ENCODE measurements at places on chromosomes 5 and 9.

DNA sequence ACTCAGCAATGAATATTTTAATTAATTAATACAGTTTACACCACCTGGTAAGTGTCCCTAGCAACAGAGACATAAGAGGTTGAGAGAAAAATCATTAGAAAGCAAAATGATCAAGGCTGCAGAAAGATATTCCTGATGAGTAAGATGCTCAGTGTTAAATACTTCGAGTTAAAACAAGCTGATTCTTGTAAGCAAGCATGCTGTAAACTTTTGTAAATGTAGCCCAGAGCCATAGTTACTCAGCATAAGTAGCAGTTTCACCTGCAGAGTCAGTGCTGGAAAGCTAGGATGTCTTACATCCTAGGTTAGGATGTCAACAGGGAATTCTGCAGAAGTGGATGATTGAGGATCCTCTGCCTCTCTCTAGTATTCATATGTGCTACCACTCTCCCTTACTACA lies 4.2 kb downstream of the PRKACG start:
- no peak for DNase-seq

DNA sequence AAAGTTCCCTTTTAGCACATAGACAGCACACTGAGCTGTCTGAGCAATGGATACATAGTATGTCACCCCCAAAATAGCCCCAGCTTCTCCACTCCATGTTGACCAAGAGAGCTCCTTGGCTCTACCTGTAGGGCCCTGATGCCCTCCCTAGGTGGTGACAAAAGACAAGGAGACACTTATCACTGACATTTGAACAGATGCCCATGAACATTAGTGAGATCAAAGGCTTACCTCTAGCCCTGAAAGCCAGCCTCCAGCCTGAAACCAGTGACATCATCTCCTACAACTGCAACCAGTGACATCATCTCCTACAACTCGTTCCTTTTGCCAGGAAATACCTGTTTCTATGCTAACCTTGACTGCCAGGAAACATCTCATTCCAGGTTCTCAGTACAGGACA lies 122.7 kb downstream of the FSTL4 start:
- DNase-seq, result no peak

DNA sequence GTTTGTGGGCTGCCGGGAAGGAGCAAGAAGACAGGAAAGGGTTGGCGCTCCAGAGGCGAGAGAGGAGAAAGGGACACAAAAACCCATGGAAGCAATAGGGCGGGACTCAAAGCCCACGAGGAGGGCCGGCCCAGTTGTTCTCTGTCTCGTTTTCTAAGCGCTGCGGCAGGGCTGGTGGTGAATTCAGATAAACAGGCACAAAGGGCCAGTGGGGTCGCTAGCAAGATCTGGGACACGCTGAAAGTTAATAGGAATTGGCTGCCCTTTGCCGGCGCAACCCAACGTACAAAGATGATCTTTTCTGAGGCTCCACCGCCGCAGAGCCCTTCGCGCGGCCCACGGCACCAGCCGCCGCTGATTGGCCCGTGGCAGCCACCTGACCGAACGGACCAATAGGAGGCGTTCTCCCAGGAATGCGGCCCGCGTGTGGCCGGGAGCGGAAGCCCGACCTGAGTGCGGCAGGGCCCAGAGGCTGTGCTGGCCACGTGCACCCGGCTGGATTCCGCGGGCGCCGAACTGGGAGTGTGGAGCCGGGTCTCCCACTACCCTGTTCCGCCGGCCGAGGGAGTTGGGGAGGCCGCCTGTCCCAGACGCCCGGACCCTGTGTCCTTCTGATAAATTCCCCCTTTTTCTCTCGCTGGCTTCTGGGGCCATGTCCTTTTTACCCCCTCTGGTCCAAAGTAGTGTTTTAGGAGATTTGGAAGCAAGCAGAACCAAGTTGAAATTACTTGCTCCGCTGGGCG lies 16.8 kb upstream of the NSD1 start:
- DNase-seq, result peak; percentile 84

- no peak for DNase-seq
Measured at GRCh38 chr5:123105864-123106263, 16.8 kb downstream of the PRDM6 start.

DNA sequence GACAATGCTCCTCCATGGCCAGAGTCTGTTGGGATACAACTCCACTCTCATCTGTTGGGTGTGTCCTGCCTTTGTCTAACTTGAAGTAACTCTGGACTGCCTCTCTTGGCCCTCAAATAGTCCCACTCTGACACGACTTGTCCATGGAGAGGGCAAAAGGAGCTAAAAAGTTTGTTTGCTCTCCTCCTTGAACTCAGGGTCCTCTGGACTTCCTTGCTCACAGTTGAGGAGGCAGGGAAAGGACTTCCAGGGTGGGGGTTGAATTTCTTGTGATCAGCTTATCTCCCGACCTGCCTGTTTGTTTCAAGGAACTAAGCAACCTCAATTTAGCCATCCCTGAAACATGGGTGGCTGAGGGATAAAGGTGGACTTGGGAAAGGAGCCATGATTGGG lies 11.7 kb downstream of the DNAJB5 start:
- no peak for DNase-seq
